Activated naive CD4-positive, alpha-beta T cell treated with anti-CD3 and anti-CD28 coated beads for 36 hours (primary cell): ENCODE measurements at places on chromosomes 3 and 15. TPM values are rescaled to one million over a fixed set of nuclear protein-coding genes. Genes with fewer than 3 reads are reported as not detected.
A peak's percentile ranks its signal among the peaks of the same experiment; 100 is the strongest.

Gene DZIP1L
- total RNA-seq: not detected

Gene SPATA12
- total RNA-seq: not detected

Gene ARL14
- total RNA-seq: not detected

Gene PLXND1
- 6.2 TPM for total RNA-seq

Gene CATSPER2
- 3.5 TPM for total RNA-seq

Gene SUSD5
- not detected for total RNA-seq

Gene THBS1
- 0.20 TPM for total RNA-seq

Gene ST8SIA2
- not detected for total RNA-seq

DNA sequence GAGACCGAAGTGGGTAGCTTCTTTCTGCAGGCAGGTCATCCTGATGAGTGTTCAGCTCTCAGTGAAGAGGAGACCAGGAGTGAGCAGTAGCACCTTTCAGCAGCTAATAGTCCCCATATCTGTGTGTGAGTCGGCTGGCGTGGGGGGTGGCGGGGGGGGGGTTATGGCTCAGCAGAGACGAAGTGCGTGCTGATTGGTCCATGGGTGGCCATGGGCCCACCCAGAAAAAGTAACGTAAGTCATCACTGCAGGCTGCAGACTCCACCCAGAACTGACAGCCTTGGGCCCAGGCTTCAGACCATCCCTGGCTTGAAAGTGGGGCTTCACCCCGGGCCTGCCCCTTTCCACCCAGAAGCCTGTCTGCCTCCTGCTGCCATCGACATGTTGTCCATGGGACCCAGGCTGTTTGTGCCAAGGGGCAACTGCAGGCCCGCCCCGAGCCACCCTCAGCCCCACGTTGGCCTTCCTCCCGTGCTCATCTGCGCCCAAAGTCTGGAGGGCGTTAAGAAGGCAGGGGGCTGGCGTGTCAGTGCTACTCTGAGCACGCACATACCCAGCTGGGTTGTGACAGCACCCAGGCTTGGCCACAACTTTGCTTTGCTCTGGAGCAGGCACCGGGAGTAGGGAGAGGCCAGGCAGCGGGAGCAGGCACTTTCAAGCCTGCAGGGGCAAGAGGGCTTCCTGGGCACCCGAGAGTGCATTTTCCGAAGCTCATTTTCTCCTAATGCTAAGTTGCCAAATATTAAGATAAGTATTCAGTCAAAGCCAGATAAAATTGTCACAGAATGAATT is 511.7 kb upstream of the CDIN1 start:
- no peak overlapping the region for H3K4me3 ChIP-seq
- no peak for DNase-seq

GRCh38 chr15:51757450-51757849 is 6.1 kb downstream of the TMOD2 start:
- DNase-seq: no peak
- H3K36me3 ChIP-seq: peaks cover 2% of the 10 kb centered on the region
- H3K27me3 ChIP-seq: no peaks in the 10 kb centered on the region
- peaks cover 23% of the 10 kb centered on the region for H3K4me1 ChIP-seq

GRCh38 chr3:53234130-53234840 is 21.5 kb downstream of the TKT start:
- no peak overlapping the region for H3K27ac ChIP-seq
- H3K4me3 ChIP-seq: no peak overlapping the region
- no peaks in the 10 kb centered on the region for H3K4me1 ChIP-seq

GRCh38 chr15:59376733-59377132 is 4.1 kb upstream of the MYO1E start:
- no peaks in the 10 kb centered on the region for H3K36me3 ChIP-seq
- no peak overlapping the region for H3K27ac ChIP-seq
- no peak for DNase-seq
- peaks cover 9% of the 10 kb centered on the region for H3K4me1 ChIP-seq
- no peak overlapping the region for H3K4me3 ChIP-seq
- H3K27me3 ChIP-seq: peaks cover 27% of the 10 kb centered on the region

DNA sequence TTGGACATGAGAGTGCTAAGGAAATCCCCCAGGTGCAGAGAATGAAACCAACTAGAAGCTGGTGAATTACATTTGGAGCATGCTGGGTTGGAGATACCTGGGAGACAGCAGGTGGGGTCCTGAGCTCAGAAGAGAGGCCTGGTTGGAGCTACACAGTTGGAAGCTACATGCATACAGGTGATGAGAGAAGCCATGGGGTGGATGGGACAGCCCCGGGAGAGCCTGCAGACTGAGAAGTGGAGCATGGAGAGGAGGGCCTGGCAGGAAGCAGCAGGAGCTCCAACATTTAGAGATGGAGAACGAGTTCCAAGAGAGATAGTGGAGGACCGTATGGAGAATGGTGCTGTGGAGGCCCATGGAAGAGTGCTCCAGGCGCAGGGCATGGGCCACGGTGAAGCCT is 10.2 kb downstream of the PAQR5 start:
- no peak overlapping the region for H3K4me3 ChIP-seq
- no peak for DNase-seq
- H3K27me3 ChIP-seq: peaks cover 19% of the 10 kb centered on the region
- no peaks in the 10 kb centered on the region for H3K36me3 ChIP-seq
- no peak overlapping the region for H3K27ac ChIP-seq
- H3K4me1 ChIP-seq: no peaks in the 10 kb centered on the region

DNA sequence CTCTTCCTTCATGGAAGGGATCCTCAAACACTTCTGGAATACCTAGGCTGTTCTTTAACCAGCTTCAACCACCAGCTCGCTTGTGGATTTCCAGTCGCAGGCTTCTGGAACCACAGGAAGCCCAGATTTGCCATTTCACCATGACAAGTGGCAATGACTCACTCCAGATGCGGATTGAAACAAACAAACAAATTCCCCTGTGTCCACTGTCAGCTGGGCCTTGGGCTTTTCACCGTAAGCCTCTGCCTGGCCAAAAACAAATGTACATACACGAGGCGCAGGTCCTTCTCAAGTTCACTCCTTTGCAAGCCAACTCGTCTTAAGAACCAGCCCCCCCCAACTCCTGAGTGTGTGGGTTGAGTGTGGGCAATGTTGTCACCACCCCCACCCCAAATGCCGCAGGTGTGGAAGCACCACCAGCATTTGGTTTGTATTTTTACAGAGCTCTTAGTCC is 8.8 kb downstream of the BCL6 start:
- H3K4me1 ChIP-seq: peaks cover 29% of the 10 kb centered on the region
- peak overlapping the region; percentile 86 for H3K4me3 ChIP-seq
- peak; percentile 41 for DNase-seq

DNA sequence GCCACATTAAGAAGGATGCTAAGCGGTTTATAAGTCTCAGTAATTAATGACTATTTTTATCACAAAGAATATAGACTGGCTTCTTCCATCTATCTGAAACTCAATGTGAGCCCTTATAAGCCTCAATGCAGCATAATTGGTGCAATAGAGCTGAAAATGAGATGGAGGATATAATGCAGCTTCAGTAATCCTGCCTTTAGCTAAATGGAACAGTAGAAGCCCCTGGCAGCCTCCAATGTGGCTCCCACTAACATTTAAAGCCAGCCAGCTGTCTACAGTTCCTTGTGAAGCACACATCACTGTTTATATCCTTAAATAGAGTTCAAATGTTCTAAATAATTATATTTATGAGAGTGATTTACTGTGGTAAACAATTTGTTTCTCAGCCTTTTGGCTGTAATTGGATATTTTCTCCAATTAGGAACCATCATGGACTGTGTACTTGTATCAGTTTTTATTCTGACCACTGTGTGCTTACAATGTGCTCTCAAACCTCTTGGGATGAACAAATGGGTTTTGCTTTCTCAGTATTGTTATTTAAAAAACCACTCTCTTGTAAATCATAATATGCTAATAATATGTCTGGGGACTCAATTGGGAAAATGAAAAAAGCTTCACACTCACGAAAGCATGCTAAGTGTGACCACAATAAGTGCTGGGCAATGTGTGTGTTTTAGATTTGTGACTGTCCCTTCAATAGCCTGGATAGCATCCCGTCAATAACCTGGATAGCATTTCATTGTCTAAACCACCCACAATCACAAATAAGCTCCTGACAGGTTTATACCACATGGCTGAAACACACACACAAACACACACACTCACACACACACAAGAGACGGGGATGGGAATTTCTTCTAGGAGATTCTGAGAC is 366.6 kb downstream of the GBE1 start:
- H3K36me3 ChIP-seq: no peaks in the 10 kb centered on the region
- H3K27ac ChIP-seq: no peak overlapping the region
- no peaks in the 10 kb centered on the region for H3K27me3 ChIP-seq
- H3K4me3 ChIP-seq: no peak overlapping the region
- no peaks in the 10 kb centered on the region for H3K4me1 ChIP-seq
- DNase-seq: no peak

GRCh38 chr3:61522626-61523025 is 38.7 kb upstream of the PTPRG start:
- DNase-seq: no peak
- peaks cover 4% of the 10 kb centered on the region for H3K36me3 ChIP-seq
- H3K4me1 ChIP-seq: peaks cover 31% of the 10 kb centered on the region
- peaks cover 3% of the 10 kb centered on the region for H3K27me3 ChIP-seq

DNA sequence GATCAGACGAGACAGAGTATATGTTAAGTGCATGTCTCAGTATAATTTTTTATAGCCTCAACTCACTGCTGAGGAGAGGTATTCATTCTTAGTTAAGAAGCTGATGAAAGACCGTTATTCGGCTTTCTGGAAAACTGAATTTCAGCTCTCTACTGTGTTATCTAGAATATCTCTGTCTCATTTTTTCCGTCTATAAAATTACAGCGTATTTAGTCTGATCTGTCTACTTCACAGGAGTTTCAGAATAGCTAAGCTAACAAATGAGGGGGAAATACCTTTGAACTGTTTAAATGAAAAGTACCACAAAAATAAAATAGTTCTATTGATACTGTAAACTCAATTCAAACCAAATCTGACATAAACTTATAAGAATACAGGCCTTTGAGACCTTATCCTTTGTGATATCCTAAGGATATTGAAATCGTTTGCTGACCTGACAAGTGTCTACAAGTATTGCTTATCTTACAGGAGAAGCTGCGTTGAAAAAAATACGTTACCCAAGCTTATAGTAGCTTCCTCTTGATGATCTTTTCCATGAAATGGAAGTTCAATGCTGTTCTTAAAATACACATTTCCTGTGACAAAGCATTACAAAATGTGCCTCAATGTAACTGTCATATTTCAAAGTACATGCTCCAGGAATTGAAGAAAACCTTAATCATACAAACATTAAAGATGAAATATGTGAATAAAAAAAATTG is 104.6 kb downstream of the IL1RAP start:
- no peak for DNase-seq
- H3K27ac ChIP-seq: peak overlapping the region; percentile 95
- no peaks in the 10 kb centered on the region for H3K27me3 ChIP-seq

- DNase-seq: no peak
- H3K36me3 ChIP-seq: no peaks in the 10 kb centered on the region
- H3K4me3 ChIP-seq: peak overlapping the region; percentile 0
- peaks cover 11% of the 10 kb centered on the region for H3K4me1 ChIP-seq
- no peak overlapping the region for H3K27ac ChIP-seq
- H3K27me3 ChIP-seq: peaks cover 22% of the 10 kb centered on the region
These were observed 419.5 kb upstream of the NAALADL2 start for GRCh38 chr3:174439331-174440252.

- H3K4me3 ChIP-seq: no peak overlapping the region
- H3K4me1 ChIP-seq: no peaks in the 10 kb centered on the region
- DNase-seq: no peak
- H3K27me3 ChIP-seq: peaks cover 5% of the 10 kb centered on the region
- no peaks in the 10 kb centered on the region for H3K36me3 ChIP-seq
These were observed 200.9 kb downstream of the ATP8B4 start for GRCh38 chr15:49918121-49918520.

- no peak overlapping the region for H3K4me3 ChIP-seq
- no peak for DNase-seq
- H3K4me1 ChIP-seq: no peaks in the 10 kb centered on the region
- no peak overlapping the region for H3K27ac ChIP-seq
These were observed 95.1 kb downstream of the IL1RAP start for GRCh38 chr3:190608850-190609589.
